NCI-H1436 treated with DMSO at 0.1 percent for 48 hours (cell line): ENCODE measurements at places on chromosomes 3 and 15.

DNA sequence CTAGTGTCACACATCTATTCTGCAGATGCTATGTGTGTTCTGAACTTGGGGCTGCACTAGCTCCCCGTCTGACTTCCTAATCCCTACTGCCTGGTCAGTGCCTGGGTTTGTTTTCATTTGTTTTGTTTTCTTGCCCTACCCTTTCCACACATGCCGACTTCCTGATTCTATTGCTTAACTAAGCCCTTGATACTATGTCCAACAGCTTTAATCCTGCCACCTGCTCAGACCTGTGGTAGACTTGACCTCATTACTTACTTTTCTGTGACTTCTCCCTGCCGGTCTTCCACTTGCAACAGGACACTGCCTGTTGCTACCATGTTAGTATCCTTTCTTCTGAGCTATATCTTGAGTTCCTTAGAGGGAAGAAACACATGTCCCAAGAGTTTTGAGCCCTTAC is 39.3 kb upstream of the CEMIP start:
- no peak for DNase-seq

DNA sequence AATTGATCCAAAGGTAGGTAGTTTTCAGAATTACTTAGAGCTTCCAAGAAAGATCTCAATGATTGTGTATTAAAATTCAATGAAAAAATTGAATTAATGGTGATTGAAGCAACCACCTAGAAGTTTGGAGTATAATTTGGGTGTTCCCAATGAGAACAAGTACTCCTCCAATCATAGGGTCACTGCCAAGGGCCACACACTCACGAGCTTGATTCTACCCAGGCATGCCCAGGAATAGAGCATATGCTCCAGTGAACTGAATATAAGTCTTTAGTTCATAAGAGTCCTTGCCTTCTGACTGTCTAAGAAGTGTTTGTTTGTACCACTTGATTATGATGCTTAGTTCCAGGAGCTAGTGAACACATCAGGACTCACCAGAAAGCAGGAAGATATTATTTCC is 133.9 kb downstream of the CPNE4 start:
- DNase-seq = no peak

DNA sequence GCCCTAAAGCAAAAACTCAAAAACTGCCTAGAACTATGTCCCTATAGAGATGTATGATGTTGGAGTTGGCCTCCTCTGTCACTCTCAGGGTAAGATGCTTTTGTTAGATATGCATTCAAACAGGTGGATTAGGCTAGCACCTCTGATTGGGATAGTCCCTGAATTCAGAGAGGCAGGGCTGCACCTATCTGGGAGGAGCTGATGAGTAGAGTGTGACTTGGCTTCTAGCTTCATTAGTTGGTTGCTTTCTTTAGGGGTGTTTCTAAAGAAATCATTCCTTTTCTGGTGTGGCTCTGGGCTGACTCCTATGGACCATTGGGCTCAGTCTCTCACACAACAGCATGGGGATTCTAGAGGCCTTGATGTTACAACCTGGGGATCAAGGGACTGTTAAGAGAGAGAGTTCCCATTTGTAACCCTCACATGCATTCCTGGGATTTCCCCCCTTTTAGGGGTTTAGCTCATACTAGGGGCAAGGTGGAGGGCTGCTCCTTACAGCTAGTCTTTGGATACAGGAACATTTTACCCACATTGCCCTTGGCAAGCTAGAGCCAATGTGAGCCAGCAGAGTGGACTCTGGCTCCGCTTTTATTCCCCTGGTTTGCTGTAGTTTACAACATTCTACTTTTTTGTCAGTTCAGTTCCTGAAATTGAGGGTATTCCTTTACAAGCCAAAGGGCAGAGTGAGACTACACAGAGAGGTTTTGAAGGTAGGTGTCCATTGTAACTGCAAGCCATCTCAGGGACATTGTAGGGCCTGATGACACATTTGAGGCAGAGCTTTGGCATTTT is 7.5 kb downstream of the ZNF592 start:
- DNase-seq = no peak

GRCh38 chr3:57637391-57637790 is 40.2 kb upstream of the ARF4 start:
- no peak for DNase-seq

- no peak for DNase-seq
Observed at GRCh38 chr3:50347187-50347813, 1.8 kb upstream of the ZMYND10 start.

DNA sequence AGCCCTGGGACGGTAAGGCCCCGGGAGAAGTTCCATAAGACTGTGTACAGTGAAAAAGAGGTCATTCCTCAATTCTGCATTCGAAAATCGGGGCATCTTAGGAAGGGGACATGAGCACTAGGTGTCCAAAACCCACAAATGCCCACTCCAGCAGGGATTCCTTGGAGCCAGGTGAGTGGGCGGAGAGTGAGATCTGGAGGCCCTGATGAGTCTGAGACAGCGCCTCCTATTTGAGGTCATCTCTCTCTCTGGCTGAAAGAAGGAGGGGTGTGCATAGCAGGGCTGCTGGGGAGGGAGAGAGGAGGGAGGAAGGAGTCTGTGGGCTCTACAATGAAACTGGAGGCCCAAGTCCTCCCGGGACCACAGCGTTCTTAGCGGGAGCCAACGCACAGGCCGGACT is 38.1 kb upstream of the LACTB start:
- no peak for DNase-seq

DNA sequence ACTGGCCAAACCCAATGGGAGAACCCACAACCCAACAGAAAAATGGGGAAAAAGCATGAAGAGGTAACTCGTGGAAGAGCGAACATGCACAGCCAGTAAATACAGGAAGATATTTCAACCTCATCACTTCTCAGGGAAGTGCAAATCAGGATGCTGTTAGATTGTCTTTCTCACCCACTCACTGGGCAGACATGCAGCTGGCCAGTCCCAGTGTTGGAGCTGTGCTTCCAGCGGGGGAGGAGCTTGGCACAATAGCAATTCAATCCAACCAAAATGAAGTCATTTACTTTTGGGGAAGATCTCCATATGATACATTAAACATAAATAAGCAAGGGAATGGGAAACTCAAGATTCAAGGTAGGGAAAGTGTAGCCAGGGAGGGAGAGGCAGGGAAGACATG is 12.1 kb downstream of the WNT7A start:
- DNase-seq = no peak

- no peak for DNase-seq
Observed at GRCh38 chr15:89088605-89089315, 504 bp downstream of the ABHD2 start.

DNA sequence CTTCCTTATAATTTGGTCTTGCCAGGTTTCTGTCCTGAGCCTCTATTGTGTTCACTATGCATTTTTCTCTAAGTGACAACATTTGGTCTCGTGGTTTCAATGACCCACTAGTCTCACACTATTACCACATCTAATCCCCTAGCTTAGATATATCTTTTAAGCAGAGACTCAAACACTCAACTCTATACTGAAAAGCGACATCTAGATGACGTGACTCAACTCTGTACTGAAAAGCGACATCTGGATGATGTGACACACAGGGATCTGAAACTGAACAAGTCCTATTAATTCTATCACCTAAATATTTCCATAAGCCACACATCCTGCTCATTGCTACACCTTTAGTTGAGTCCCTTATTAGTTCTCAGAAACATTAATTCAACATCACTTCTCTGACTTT is 141.7 kb upstream of the MBNL1 start:
- no peak for DNase-seq

DNA sequence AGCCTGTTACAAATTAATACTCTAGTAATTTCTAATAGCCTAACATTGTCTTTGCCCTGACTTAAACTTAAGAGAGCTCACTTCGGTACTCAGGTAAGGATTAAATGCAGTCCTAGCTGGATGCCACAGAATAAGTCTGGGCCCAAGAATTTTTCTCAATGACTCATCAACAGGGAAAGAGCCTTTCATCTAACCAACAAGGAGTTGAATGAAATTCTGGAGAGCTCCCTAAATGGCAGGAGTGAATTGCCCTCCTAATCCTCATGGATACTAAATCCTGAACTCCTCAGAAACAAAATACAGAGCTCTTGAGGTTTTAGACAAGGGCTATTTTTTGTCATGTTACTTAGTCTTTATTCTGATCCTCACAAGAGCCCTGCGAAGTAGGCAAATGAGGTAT is 159.5 kb downstream of the PLCH1 start:
- no peak for DNase-seq

GRCh38 chr3:48151058-48151806 is 37.0 kb downstream of the CDC25A start:
- peak; percentile 0 for DNase-seq

DNA sequence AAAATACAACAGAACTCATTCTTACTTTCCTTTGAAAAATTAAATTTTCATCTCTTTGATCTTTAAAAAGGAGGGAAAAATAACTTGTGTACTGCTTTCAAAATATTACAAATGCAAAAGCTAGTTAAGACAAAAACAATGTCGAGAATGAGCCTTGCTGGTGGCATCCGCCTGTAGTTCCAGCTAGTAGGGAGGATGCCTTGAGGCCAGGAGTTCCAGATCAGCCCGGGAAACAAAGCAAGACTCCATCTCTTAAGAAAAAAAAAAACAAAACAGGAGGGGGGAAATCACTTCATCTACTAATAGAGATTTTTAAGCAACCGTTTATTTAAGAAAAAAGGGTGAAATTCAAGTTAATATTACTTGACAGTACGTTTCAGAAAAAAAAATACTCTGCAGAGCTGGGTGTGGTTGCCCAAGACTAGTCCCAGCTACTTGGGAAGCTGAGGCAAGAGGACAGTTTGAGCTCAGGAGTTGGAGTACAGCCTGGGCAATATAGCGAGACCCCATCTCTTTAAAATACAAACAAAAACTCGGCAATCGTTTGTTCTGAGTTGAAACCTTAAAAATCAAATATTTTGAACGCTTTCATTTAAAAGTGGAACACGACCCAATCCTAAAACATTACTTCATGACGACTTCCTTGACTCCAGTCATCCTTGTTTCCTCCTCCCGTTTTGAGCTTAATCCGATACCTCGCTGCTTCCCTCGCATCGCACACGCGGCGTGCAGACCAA is 1.2 kb downstream of the KPNA1 start:
- DNase-seq = peak; percentile 13

DNA sequence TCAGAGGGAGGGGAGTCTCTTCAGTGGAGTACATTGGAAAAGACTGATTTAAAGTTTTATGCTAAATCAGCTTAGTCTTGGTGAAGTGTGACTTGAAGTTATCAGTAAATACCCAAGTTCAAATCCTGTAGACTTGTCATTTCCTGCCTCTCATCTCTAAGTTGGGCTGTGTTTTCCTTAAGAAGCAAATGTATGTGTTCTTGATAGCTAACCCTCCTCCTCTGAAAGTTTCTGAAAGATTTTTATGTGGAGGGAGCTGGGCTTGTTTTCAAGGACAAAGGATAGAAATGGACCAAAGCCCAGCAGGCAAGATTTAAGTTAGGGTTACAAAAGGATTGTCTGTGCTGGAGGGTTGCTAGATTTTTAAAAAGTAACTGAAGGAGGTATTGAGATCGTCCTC is 4.2 kb downstream of the MAPKBP1 start:
- DNase-seq = no peak

DNA sequence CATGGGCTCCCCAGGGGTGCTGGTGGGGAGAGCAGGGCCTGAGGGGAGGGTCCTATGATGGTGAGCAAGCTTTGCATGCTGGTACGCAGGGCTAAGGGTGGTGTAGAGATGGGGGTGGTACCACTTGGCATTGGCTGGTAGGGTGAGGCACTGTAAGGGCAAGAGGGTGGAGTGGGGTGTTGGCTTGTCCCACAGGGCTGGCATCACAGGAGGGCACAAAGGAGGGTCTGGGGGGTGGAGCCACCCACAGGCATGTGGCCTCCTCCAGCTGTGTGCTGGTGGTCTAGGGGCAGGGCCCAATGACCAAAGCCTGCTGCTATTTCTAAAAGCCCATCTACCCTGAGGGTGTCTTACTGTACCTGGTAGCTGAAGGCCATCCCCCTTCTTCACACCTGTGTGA is 65.2 kb upstream of the SEC13 start:
- DNase-seq = no peak

DNA sequence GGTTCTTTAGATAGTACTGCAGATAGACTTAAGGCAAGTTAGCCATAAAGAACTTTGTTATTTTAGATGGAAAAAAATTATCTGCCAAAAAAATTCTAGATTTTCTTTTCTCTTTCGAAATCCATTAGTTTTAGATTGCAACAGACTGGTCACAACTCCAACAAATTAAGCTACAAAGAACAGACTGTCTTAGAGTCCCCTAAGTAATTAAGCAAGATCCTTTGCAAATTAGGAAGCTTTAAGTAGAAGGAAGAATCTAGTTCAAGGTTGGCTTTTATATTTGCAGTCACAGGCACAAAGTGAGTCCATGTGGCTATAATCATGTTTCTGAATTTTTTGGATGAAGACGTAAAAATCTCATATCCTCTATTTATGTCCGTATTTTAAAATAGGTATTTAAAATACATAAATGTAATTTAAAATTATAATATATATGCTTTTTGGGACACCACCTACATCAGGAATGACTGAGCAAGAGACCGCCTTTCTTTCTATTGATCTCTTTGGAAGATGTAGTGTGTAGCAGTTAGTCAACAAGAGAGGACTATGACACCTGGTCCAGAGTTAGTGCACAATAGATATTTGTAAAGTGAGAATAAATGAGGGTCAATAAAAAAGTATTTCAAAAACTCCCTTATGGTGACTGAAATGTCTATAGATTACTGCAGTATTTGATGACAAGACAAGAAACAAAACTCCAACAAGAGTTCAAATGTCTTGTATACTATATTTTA is 34.4 kb downstream of the TMEM45A start:
- no peak for DNase-seq

DNA sequence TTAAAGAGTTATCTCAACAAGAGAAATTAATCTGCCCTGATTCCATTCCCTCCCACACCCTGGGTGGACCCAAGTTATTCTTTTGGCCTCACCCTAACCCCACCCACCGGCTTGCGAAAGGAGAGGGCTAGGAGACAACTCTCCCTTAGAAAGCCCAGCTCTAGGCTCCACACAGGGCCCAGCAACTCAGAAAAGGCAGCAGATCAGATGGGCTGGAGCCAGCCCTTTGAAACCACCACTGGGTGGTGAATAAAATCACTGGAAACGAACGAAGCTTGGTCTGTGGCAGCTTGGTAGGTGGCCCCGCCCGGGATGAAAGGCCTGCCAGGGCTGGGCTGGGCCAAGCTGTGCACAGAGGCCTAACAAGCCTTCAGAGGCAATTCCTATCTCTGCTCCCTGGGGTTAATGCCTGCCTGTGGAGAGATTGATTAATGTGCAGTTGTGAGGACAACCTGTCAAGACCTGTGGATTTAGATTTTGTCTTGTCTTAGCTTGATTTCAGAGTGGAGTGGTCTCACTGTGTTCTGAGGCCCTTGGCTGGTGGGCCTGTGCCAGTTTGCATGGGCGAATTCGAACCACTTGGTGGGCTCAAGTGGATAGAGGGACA is 38.8 kb downstream of the BHLHE40 start:
- DNase-seq = no peak

DNA sequence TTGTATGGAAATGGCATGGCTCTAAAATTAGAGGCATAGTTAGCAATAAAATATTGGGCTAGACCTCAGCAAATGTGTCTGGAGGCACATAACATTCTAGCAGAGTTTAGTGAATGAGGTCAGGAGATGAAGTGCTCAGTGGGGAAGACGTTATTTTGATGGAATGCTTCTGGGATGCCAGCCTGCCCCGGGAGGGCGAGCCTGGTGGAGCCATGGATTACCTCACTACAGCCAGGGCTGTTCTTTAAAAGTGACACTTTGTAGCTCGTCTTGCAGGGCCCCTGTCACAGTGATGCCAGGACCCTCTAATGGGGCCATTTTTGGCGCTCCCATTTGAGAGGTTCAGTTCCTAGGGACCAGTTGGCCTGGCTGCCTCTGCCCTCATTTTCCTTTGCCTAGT is 48.5 kb downstream of the PXYLP1 start:
- no peak for DNase-seq
